ENCODE measurements at places on chromosomes 13 and 19.

- no peaks in the 10 kb centered on the region for H3K36me3 ChIP-seq
- H3K27ac ChIP-seq: no peak overlapping the region
- no peak for DNase-seq
These were observed 352.0 kb upstream of the DACH1 start for GRCh38 chr13:72218966-72219365.

DNA sequence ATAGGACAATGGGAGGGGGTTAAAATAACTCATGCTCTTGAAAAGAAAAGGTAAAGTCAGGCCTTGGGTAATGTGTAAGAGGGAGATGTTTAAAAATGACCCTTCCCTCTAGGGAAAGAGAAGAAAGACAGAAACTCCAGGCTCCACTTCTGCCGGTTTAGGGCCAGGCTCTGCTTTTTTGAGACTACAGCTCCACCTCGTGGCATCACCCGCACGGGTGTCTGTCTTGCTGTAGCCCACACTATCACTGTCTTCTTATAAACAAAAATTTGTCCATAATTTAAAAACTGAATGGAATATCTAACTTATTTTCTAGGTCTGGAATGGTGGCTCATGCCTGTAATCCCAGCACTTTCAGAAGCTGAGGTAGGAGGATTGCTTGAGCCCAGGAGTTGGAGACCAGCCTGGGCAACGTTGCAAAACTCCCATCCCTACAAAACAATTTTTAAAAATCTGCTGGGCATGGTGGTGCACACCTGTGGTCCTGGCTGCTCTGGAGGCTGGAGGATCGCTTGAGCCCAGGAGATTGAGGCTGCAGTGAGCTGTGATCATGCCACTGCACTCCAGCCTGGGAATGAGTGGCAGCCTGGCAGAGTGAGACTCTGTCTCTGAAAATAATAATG lies 65.1 kb upstream of the GTF3A start:
- no peak overlapping the region for H3K4me3 ChIP-seq
- peaks cover 7% of the 10 kb centered on the region for H3K27me3 ChIP-seq

DNA sequence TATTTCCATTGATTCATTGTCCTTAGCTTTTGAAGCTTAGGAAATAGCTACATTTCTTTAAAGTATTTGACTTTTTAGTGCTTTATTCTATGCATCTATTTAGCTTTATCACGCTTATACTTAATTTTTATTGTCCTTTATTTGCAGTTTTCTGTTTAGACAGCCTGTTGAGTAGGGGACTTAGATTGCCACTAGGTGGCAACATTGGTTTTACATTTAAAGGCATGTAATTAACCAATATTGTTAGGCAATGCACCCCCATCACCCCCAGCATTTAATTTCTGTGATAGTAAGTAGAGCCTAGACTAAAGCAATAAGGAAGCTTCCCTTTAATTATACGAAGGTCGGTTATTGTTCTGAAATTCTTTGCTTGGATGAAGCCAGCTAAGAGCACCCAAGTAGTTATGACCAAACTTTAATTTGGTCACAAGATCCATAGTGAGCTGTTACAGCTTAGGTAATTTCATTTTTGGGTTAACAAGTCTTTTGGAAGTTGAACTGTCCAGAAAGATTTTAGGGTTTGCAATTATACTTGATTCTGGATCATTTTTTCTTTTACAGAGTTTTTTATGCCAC lies 36.5 kb downstream of the B3GLCT start:
- peaks cover 6% of the 10 kb centered on the region for H3K4me1 ChIP-seq
- H3K27me3 ChIP-seq: no peaks in the 10 kb centered on the region
- H3K27ac ChIP-seq: no peak overlapping the region
- H3K36me3 ChIP-seq: no peaks in the 10 kb centered on the region

DNA sequence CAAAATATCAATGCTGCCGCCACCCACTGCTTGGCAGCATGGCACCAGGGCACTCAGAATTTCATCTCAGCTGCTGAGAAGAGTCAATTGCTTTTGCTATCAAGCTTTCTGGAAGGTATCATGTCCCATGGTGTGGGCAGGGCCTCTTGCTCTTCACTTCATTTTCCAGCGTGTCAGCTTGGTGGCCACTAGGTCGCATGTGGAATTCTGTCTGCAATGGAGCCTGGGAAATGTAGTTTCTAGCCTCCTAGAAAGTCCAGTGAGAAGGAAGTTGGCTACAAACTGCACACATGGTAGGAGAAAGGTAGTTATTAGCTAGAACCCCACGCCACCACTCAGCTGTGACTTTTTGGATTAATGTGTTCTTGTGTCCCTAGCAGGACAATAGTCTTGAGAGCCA lies 105.3 kb downstream of the MYO16 start:
- H3K4me3 ChIP-seq: no peak overlapping the region
- peak; percentile 22 for DNase-seq
- no peaks in the 10 kb centered on the region for H3K4me1 ChIP-seq
- no peaks in the 10 kb centered on the region for H3K27me3 ChIP-seq

DNA sequence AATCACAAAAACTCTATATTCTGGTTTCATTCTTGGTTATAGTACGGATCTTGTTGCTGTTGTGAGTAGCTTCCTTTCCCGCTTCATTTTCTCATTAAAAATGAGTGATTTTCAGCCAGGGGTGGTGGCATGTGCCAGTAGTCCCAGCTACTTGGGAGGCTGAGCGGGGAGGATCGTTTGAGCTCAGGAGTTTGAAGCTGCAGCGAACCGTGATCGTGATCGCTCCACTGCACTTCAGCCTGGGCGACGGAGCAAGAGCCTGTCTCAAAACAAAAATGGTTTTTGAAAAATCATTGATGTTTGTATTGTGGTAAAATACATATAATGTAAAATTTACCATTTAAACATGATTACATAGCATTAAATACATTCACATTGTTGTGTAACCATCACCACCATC lies 71.6 kb upstream of the TM9SF2 start:
- H3K27ac ChIP-seq: no peak overlapping the region
- H3K4me3 ChIP-seq: no peak overlapping the region
- H3K36me3 ChIP-seq: no peaks in the 10 kb centered on the region
- H3K4me1 ChIP-seq: peaks cover 7% of the 10 kb centered on the region
- H3K27me3 ChIP-seq: no peaks in the 10 kb centered on the region

DNA sequence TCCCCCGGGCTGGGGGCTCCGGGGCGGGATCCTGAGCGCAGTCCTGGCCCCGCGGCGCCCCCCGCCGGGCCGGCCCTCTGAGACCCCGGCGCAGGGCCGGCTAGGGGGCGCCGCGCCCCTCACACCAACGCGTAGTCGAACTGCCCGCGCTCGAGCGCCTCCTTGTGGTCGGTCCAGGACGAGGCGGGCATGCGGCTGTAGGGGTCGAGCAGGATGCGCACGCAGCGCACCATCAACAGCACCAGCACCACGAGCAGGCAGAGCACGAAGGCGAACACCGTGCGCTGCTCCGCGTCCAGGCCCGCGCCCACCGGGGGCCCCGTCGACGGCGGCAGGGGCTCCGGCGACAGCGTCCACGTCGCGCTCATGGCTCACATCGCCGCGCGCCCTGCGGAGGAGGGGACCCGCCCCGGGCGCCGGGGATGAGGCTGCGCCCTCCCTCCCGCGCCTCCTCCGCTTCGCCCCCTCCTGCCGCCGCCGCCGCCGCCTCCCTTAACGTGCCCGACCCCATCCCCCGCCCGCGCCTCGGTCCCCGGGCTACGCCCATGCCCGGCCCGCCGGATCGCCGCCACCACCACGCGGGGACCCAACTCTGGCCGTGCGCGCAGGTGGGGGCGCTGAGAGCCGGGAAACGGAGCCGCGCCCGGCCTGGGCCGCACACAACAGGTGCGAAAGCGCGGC lies 624 bp downstream of the CTXN1 start:
- no peaks in the 10 kb centered on the region for H3K27me3 ChIP-seq
- H3K4me3 ChIP-seq: peak overlapping the region; percentile 60
- peak; percentile 96 for DNase-seq
- H3K27ac ChIP-seq: no peak overlapping the region
- no peaks in the 10 kb centered on the region for H3K36me3 ChIP-seq
- peaks cover 4% of the 10 kb centered on the region for H3K4me1 ChIP-seq

- H3K4me3 ChIP-seq: no peak overlapping the region
- peaks cover 18% of the 10 kb centered on the region for H3K36me3 ChIP-seq
- peak; percentile 68 for DNase-seq
- H3K4me1 ChIP-seq: no peaks in the 10 kb centered on the region
These were observed 21.1 kb downstream of the PROSER1 start for GRCh38 chr13:39016787-39017186.

DNA sequence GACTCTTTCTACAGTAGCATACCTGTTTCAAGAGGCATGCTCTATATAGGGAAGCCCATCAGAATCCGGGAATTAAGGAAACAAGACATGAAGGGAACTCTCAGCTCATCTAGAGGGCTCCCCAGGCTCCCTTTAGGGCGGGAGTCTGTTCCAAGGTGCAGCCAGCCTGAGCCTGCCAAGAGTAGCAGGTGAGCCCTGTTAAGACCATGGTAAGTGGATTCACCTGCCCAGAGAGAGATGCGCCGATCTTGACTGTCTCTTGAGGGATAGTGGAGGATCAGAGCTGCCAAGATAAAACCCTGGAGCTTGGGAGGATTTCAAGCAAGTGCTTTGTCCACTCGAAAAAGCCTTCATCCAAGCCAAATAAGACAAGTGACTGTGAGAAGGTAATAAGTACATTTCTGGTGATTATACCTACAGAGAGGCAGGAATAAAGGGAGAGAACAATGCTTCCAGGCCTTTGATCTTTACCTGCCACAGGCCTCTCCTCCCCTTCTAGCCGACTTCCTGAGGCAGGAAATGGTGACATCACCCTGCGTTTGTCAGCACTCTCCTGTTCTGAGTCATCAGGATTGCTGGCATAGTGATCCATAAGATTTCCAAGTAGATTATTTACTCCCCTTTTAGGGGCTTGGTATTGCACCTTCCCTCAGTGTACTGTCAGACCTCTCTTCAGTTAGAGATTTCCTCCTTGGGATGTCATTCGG lies 31.5 kb downstream of the KLF5 start:
- H3K4me1 ChIP-seq: no peaks in the 10 kb centered on the region
- no peaks in the 10 kb centered on the region for H3K27me3 ChIP-seq
- H3K4me3 ChIP-seq: no peak overlapping the region
- no peak for DNase-seq

DNA sequence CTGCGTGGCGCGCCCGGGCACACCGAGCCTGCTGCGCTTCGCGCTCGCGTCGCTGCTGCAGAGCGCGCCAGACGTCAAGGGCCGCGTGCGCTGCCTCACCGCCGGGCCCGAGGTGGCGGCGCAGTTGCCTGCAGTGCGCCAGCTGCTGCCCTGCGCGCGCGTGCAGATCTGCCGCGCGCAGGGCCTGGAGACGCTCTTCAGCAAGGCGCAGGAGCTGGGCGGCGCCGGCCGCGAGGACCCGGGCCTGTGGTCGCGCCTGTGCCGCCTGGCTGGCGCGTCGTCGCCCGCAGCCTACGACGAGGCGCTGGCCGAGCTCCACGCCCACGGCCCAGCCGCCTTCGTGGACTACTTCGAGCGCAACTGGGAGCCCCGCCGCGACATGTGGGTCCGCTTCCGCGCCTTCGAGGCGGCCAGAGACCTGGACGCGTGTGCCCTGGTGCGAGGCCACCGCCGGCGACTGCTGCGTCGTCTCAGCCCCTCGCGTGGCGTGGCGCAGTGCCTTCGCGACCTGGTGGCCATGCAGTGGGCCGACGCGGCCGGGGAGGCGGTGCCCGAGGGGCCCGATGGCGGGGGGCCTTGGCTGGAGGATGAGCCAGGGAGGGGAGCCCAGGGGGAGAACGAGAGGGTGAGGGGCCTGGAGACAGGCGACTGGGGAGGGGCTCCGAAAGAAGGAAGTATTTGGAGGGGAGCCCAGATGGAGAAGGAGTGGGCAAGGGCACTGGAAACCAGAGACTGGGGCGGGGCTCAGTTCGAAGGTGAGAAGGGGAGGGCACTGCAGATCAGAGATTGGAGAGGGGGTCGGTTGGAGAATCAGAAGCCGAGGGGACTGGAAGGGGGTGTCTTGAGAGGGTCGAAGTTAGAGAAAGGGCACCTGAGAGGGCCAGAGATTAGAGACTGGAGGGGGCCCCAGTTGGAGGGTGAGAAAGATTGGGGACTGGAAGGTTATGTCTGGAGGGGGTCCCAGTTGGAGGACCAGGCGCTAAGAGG lies 24.7 kb downstream of the ZSWIM9 start:
- H3K36me3 ChIP-seq: no peaks in the 10 kb centered on the region
- no peak for DNase-seq
- no peak overlapping the region for H3K27ac ChIP-seq
- H3K4me1 ChIP-seq: no peaks in the 10 kb centered on the region

DNA sequence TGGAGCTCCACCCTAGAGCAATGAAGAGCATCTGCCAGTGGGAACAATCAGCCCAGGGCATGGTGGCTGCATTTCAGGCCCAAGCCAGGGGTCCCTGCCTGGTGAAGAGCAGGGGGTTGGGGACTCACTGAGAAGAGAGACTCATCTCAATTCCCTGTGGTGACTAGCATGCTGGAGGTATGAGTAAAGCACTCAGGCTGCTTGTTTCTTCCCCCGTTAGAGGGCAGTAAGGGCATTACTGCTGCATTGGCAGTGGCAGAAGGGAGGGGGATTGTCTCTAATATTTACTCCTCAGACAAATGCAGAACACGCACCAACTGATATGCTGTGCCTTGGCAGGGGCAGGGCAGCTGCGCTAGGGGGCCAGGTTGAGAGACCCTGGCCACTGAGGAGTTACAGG lies 329.1 kb downstream of the SLITRK5 start:
- H3K36me3 ChIP-seq: no peaks in the 10 kb centered on the region
- H3K27me3 ChIP-seq: no peaks in the 10 kb centered on the region
- no peak overlapping the region for H3K27ac ChIP-seq
- no peak overlapping the region for H3K4me3 ChIP-seq
- H3K4me1 ChIP-seq: no peaks in the 10 kb centered on the region
- DNase-seq: no peak

DNA sequence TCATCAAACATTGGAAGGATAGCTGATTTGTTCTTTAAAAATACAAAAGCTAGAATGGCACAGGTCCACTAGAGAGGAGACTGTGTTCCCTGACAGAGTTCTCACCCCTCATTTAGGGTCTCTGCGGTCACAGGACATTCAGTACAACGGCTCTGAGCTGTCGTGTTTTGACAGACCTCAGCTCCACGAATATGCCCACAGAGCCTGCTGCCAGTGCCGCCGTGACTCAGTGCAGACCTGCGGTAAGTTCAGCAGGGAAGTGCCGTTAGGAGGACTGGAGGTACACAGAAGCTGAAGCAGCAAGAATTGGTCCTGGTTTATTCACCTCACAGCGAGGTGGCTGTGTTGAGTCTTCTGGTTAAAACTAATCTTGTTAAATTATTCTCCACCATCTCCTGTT lies 90.0 kb downstream of the TNFRSF19 start:
- DNase-seq: no peak
- peaks cover 9% of the 10 kb centered on the region for H3K36me3 ChIP-seq
- no peak overlapping the region for H3K4me3 ChIP-seq
- no peak overlapping the region for H3K27ac ChIP-seq
- no peaks in the 10 kb centered on the region for H3K27me3 ChIP-seq
- H3K4me1 ChIP-seq: peaks cover 16% of the 10 kb centered on the region

All from neural progenitor cell (in vitro differentiated cells).